ENCODE measurements at places on chromosomes 7 and 10. TPM values are rescaled to one million over a fixed set of nuclear protein-coding genes. Genes with fewer than 3 reads are reported as not detected.

GRCh38 chr7:66781408-66782090 is 41.0 kb downstream of the RABGEF1 start:
- no peak for DNase-seq

- no peak for DNase-seq
These were observed 79.5 kb upstream of the GPR141 start for GRCh38 chr7:37604078-37604477.

DNA sequence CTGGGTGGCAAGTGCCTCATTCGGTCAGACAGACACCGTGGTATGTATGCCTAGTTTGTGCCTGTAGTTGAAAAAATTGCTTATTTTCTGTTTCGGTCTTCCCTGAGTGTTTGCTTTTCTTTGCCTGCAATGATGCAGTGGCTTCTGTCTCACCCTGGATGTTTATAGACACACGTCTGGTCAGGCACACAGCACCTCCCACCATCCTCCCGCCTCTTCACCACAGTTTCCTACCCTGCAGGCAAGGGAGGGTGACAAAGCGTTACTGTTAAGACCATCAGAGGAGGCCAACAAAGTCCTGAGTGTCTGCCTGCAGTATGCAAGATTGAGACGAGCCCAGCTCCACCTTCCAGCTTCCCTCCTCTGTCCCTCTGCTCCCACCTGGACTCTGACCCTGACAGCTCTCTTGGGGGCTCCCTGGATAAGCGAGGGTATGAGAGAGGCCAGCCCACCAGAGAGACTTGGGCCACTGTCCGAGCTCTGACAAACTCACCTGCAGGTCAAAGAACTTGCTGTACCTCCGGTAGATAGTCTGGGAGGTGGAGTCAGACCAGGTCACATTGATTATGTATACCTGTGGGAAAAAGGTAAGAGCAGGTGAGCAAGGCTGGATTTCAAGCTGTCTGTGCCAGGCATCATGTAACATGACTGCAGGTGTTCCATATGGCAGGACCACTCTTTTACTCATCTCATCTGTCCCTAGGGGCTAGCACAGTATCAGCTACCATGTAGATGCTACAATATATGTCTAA is 54.4 kb downstream of the SH3PXD2A start:
- DNase-seq = no peak

DNA sequence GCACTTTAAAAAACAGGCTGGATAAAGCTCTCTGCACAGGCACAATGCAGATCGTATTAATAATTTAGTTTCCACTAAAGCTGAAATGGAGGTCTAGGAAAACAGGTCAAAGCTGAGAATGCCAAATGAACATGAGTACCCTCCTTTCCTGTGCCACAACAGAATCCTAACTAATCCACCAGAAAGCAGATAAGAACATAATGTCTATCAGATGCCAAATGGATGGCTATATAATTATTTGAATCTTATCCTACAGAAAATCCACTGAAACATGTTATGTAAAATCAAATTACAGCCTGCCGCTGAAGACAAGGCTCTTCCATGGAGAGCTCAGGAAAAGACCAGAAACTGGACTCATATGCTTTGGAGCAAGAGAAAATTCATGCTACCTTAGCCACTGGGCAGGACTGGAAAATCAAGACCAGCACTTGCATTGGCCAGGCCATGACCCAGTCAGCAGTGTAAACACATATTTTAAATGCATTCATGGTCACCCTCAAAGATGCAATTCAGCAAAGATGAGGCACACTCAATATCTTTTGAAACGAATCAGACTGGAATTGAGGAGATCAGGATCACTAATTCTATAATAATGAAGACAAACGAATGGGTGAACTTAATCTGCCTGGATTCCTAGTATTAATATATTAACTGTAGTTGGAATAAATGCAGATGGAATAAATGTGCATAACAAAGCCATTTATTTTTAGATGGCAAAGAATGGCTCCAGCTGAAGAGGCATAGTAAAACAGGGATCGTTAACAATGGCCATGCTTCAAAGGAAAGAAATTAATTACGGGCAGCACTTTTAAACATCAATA is 13.2 kb downstream of the ANK3 start:
- no peak for DNase-seq

DNA sequence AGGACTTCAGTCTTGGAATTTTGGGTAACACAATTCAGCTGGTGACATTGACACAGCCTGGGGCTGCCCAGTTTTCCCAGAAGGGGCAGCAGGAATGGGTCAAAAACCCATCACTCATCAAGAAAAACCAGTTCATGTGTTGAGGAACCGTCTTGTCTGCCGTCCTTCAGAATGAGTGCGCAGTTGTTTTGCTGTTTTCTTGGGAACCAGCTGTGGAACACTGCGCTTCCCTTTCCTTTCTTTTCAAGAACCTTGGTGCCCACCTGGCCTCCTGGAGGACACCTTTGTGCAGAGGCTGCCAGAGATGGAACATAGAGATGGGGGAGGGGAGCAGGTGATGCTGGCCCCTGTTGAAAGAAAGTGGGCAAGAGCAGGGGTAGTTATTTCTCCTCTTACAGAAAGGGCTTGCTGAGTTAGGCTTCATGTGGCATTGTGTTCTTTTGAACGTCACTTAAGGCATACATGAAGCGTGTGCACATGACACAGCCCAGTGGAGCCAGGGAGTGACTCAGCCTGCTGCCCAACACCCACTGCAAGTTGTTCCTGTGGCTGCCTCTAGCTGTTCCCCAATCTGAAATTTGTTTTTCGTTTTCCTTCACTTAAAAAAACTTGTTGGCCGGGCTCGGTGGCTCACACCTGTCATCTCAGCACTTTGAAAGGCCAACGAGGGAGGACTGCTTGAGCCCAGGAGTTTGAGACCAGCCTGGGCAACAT is 87.4 kb upstream of the TNS3 start:
- DNase-seq = peak; percentile 81

- DNase-seq = peak; percentile 12
These were observed 77.1 kb downstream of the ARHGAP22 start for GRCh38 chr10:48527756-48528155.

DNA sequence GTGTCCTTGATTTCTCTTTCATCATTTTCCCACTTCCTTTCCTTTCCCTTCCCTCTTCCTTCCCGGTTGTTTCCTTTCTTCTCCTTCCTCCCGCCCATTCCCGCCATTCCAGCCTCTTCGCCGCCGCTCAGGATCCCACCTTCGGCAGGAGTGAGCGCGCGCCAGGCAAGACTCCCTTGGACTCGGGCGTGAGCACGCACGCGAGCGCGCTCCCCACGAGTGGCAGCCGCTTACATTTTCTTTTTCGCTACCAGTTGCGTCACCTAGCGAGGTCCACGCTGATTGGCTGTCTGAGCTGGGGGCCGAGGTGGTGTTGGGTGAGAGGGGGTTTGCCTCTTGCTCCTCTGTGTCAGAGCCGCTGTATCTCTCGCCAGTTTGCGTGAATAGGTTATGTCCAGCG is 11.8 kb downstream of the ZAN start:
- no peak for DNase-seq

DNA sequence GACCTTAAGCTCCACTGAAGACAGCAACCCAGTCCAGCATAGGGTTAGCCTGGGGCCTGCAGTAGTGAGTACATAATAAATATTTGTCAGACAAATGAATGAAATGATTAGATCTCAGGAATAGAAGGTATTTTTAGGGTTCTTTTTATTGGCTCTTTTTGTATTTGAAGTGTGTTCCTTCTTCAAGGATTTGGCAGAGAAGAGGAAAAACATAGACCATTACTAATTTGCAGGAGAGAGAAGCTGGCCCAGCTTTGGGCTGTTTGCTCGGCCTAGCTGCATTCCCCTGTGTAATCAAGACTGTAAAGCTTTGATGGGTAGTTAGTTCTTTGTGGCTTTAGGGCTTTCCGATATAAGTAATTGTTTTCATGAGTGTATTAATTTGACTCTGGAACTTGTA is 64.2 kb downstream of the CNNM2 start:
- no peak for DNase-seq

DNA sequence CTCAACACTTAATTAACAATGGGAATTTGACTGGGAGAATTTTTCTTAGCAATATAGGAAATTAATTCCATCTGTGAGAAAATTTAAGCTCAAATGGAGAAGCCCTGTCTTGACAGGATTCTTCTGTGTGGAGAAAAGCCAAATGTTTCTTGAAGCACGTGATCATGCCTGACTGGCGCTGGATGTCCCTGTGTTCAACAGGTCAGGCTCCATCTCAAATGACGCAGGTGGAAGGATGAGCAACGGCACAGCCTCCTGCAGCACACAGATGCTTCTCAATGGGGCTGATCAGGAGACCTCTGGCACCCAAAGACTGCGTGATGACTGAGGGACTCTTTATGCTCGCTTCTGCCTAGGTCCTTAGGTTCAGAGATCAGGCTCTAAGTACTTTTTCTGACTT is 143.8 kb downstream of the RSU1 start:
- no peak for DNase-seq

DNA sequence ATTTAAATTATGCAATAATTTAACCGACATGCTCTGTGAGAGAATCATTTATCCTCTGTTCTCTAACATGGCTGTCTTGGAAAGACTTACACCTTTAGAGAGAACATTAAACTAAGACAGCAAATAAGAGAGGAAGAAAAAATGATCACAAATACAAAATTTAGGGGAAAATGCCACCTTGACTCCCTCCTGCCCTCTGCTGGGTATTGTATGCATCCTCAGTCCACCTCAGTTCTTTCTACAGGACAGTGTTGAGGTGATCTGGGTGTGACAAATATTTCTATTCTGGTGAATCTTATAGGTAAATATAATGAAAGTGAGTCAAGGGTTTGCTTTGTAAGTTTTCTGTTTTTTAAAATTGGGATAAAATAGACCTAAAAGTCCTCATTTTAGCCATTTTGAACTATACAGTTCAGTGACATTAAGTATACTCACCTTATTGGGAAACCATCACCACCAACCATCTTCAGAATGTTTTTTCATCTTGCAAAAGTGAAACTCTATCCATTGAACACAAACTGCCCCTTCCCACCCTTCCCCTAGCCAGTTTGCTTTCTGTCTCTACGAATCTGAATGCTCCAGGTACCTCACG is 61.5 kb upstream of the ELMO1 start:
- no peak for DNase-seq

GRCh38 chr10:1454951-1455350 is 282.4 kb downstream of the ADARB2 start:
- no peak for DNase-seq

DNA sequence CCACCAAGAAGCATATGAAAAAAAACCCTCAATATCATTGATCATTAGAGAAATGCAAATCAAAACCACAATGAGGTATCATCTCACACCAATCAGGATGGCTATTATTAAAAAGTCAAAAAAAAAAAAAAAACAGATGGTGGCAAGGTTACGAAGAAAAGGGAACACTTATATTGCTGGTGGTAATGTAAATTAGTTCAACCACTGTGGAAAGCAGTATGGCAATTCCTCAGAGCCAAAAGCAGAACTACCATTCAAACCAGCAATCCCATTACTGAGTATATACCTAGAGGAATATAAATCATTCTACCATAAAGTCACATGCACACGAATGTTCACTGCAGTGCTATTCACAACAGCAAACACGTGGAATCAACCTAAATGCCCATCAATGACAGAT is 46.0 kb downstream of the CNOT4 start:
- DNase-seq = no peak

DNA sequence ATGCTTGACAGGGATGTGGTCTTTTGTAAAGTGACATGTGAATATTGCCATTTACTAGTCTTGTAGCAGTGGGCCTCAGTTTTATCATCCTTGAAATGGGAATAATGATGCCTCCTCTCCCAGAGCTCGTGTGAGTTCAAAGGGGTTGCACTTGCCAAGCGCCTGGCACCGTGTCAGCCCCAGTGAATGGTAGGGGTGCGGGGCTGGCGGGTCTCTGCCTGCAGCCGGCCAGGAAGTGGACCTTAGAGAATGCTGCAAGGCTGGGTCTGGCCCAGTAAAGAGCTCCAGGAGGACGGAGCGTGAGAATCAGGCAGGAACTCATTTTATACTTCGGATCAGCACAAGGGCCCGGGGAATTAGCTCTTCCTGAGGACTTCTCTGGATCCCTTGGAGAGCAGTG is 524.4 kb upstream of the FOXK1 start:
- DNase-seq = no peak

DNA sequence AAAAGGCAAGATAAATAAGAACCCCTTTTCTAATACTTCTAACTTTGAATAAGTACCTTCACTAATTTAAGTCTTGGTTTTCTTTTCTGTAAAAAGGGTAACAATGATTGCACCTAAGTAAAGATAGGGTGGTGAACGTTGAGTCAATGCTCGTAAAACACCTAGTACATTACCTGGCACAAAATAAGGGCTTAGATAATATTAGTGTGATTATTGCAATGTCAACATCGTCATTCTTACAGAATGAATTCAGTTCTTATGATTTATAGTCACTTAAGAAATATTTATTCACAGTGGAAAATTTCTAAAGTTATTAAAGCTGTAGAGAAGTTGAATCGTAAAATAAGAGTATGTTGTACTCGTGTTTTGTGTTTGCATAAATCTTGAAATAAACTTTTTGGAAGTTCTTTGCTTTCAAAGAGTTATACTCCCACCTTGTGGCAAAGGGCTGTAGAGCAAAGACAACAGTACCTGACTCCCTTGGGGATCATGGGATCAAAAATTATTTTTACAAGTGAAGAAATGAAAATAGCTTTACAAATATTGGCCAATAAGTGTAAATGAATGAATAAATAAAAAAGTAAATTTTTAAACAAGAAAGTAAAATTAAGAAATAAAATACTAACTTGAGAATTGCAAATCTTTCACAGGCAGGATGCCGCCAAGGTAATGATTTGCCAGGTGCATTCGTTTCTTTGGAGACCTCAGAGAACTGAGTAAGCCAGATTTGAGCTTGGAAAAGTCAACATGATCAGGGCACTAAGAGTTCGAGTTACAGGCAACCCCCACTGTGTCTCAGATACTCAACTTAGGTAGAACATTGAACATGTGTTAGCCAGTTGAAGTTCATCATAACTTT is 285.8 kb upstream of the CACNA2D1 start:
- no peak for DNase-seq

DNA sequence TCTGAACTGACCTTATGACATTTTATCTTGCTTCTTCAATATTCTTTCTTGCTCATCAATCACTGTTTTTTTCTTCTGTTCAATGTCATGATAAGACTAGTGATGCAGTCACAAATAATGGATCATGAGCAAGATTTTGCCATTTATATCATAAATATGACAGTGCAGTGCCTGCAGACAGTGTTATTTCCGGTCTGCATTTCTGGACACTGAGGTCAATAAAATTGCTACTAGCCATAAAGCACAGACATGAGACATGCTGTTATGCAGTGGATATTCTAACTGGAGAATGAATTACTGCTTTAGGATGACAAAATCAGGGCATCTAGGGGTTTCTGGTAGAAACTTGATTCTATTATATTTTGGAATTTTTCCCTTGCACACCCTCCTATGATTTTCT is 1509.7 kb upstream of the LRRTM3 start:
- DNase-seq = no peak

SPDYE1 gene
- total RNA-seq = 0.13 TPM

TMEM184A gene
- 0.08 TPM for total RNA-seq

TEX36 gene
- not detected for total RNA-seq

CHAT gene
- total RNA-seq = not detected

HOXA6 gene
- not detected for total RNA-seq

EPDR1 gene
- total RNA-seq = 38.7 TPM

FOXI2 gene
- total RNA-seq = 0.24 TPM

AMPH gene
- total RNA-seq = 6.7 TPM

PLPP4 gene
- 0.27 TPM for total RNA-seq

C10orf143 gene
- total RNA-seq = 2.6 TPM

IDI2 gene
- 0.51 TPM for total RNA-seq

ZNF107 gene
- total RNA-seq = 1.9 TPM
